Activated CD4-positive, alpha-beta T cell treated with anti-CD3 and anti-CD28 coated beads for 36 hours (primary cell): ENCODE measurements at places on chromosomes 13 and 19. TPM values are rescaled to one million over a fixed set of nuclear protein-coding genes. Genes with fewer than 3 reads are reported as not detected.

DNA sequence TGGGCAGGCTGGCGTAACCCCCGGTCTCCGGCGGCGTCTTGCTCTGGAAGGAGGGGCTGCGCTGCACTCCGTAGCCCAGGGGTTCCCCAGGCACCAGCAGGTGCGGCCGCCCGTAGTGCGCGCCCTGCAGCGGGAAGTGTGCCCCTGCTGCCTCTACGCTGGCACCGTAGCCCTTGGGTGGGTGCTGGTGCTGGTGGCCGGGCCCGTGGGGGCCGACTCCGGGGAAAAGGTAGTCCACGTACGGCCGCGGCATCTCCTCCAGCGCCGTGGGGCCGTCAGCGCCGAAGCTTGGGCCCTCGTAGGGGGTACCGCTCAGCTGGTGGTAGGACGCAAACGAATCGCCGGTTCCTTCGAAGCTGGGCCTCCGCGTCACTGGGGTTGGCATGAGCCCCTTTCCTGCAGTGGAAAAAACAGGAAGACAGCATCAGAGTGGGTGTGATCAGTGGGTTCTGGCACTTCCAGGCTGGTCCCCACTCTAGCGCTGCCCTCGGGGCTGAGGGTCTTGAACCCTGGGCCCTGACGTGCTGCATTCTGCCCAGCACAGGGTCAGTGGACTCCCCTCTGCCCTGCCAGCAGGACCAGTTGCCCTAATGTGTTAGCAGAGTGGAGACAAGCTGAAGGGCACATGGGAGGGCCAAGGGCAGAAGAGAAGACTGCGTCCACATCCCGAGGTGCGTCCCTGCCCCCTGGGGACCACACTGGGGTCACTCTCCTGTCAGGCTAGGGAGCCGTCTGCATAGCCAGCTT, 72.3 kb downstream of the LATS2 start:
- H3K27me3 ChIP-seq = no peaks in the 10 kb centered on the region
- no peaks in the 10 kb centered on the region for H3K4me1 ChIP-seq

DNA sequence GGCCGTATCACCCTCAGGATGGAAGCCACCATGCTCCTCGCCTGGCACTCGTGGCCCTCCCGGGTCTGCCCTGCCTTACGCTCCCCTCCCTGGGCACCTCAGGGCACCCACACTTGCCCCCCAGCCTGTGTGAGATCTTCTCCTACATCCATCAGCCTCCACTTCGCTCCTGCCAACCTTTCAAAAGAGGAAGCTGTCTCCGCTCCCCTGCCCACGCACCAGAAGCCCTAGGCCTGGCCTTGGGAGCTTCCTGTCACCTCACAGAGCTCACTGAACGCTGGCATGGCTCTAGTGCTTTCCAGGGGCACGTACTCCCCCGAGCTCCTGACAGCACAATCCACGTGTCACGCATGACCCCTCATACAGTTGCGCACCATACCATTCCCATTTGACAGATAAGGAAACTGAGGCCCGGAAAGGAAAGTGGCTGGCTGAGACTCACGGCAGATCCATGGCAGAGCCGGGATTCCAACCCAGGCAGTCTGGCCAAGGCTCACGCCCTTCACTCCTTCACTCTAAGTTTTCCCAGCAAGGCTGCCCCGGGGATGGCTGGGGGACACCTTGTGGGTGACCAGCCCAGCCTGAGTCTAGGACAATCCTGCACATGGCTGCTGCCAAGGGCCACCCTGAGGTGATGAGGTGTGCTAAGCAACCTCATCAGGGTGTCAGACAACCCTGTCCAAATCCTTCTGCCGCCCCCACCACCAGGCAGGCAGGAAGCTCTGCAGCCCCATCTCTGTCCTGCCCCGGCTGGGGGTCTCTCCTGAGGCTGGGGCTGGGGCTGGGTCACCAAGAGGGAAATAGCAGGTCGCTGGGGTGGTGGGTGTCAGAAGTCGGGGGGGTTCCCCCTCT, 19.3 kb downstream of the PPP1R12C start:
- peaks cover 22% of the 10 kb centered on the region for H3K36me3 ChIP-seq
- H3K27ac ChIP-seq = no peak overlapping the region
- no peaks in the 10 kb centered on the region for H3K4me1 ChIP-seq
- H3K27me3 ChIP-seq = no peaks in the 10 kb centered on the region
- DNase-seq = no peak

GRCh38 chr19:8494158-8494557, 8.3 kb downstream of the PRAM1 start:
- no peak overlapping the region for H3K4me3 ChIP-seq
- DNase-seq = peak; percentile 42
- peak overlapping the region; percentile 61 for H3K27ac ChIP-seq
- no peaks in the 10 kb centered on the region for H3K27me3 ChIP-seq

- H3K27ac ChIP-seq = no peak overlapping the region
- peaks cover 27% of the 10 kb centered on the region for H3K27me3 ChIP-seq
- peak; percentile 60 for DNase-seq
- H3K4me1 ChIP-seq = peaks cover 8% of the 10 kb centered on the region
- H3K4me3 ChIP-seq = peak overlapping the region; percentile 72
- no peaks in the 10 kb centered on the region for H3K36me3 ChIP-seq
These were observed 471 bp upstream of the INSR start for GRCh38 chr19:7294558-7295212.

Gene TMEM272
- total RNA-seq = 0.18 TPM

GRCh38 chr13:101703081-101703480, 250.6 kb downstream of the ITGBL1 start:
- no peak overlapping the region for H3K4me3 ChIP-seq
- peaks cover 5% of the 10 kb centered on the region for H3K4me1 ChIP-seq
- peaks cover 8% of the 10 kb centered on the region for H3K27me3 ChIP-seq
- no peak overlapping the region for H3K27ac ChIP-seq
